ENCODE measurements at places on chromosomes 3 and 15. TPM values are rescaled to one million over a fixed set of nuclear protein-coding genes. Genes with fewer than 3 reads are reported as not detected.

Gene CLDN18
- total RNA-seq = not detected

- DNase-seq = no peak
- peaks cover 8% of the 10 kb centered on the region for H3K4me1 ChIP-seq
These were observed 152.0 kb downstream of the OPA1 start for GRCh38 chr3:193744822-193745684.

- H3K27me3 ChIP-seq = no peaks in the 10 kb centered on the region
- H3K4me3 ChIP-seq = no peak overlapping the region
- no peaks in the 10 kb centered on the region for H3K4me1 ChIP-seq
- no peak overlapping the region for H3K27ac ChIP-seq
- DNase-seq = no peak
These were observed 4.4 kb upstream of the SNX22 start for GRCh38 chr15:64146885-64147681.

- H3K27ac ChIP-seq = no peak overlapping the region
- no peak overlapping the region for H3K4me3 ChIP-seq
- H3K4me1 ChIP-seq = peaks cover 4% of the 10 kb centered on the region
- peaks cover 17% of the 10 kb centered on the region for H3K27me3 ChIP-seq
- no peaks in the 10 kb centered on the region for H3K36me3 ChIP-seq
These were observed 3.5 kb upstream of the FAM81A start for GRCh38 chr15:59434481-59434880.

- H3K27me3 ChIP-seq = no peaks in the 10 kb centered on the region
- no peak overlapping the region for H3K4me3 ChIP-seq
- no peaks in the 10 kb centered on the region for H3K4me1 ChIP-seq
These were observed 817.4 kb upstream of the LMCD1 start for GRCh38 chr3:7684182-7684715.

DNA sequence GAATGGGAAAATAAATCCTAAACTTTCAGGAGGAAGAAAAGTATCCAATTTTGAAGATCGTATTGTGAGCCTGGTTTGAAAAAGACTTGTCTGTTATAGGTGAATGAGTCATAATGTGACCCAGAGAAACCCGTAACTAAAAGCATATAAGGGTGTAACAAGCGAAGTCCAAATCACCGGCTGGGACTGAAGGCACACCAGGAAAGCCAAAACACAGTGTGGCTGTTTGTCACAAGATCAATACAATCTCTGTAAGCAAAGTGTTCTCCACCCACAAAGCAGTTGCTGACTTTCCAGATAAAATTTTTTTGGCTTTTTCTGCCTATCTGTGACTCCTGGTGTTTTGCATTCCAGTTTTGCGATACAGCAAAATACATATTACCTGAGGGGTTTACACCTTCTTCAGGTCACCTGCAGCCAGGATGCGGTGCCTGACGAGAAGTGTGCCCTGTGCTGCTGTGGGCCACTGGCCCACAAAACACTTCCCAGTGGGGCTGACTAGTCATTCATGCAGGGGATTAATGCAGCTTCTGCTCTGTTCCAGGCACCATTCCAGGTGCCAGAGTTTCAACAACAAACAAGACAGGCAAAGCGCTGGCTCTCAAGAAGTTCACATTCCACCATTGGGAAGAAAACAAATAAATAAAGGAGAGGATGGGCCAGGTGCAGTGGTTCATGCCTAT, 14.4 kb downstream of the HES1 start:
- no peaks in the 10 kb centered on the region for H3K36me3 ChIP-seq
- 0 out of 2 replicates have a peak, but pooled peaks cover 1% of the 10 kb centered on the region for H3K27me3 ChIP-seq
- no peak overlapping the region for H3K27ac ChIP-seq
- H3K4me3 ChIP-seq = no peak overlapping the region
- no peak for DNase-seq
- H3K4me1 ChIP-seq = no peaks in the 10 kb centered on the region

Data from H1 (cell line).